Hematopoietic multipotent progenitor cell (in vitro differentiated cells): ENCODE measurements at places on chromosomes 2 and 18. TPM values are rescaled to one million over a fixed set of nuclear protein-coding genes. Genes with fewer than 3 reads are reported as not detected.

- DNase-seq = no peak
These were observed 15.9 kb upstream of the CRIM1 start for GRCh38 chr2:36339607-36340218.

DNA sequence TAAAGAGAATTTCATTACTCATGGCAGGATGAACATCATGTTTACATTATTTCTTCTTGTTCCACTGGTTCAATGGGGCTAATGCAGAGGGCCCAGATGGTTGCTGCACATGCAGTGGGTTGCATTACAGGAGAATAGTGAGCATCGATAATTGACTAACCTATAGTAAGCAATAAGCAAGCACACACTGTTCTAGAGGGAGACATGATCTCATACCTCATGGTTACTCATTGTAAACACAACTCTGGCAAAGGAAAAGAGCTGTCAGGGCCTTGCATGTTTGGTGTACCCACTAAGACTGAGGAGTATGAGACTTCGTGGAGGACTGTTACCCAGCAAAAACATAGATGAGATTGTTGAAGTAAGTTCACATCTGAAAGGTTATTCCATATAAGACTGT lies 885.6 kb upstream of the VRK2 start:
- no peak for DNase-seq

DNA sequence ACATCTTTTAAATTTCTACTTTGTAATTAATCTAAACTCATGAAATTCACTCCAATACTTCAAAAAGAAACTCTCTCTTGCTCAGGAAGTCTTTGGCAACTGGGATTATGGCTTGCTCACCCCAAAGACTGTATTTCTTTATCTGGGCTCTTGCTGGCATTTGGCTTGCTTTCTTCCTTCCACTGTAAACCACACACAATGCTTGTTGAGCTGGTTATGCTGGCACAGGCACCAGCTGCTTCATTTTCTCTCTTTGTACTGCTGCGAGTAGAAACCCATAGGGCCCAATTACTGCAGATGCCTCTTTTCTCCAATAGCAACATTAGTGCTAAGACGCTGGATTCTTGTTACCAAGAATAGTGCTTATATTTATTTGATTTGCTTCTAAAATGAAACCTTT lies 51.4 kb downstream of the SLC38A11 start:
- no peak for DNase-seq

The TUBB8B gene
- not detected for total RNA-seq
